Left forelimb (tissue), 1 donor: ENCODE measurements at places on chromosomes 3 and 15.

- no peak for DNase-seq
These were observed 72.1 kb upstream of the FNDC3B start for GRCh38 chr3:171967137-171967783.

- DNase-seq: no peak
These were observed 540.8 kb upstream of the SGO1 start for GRCh38 chr3:20726786-20727185.

DNA sequence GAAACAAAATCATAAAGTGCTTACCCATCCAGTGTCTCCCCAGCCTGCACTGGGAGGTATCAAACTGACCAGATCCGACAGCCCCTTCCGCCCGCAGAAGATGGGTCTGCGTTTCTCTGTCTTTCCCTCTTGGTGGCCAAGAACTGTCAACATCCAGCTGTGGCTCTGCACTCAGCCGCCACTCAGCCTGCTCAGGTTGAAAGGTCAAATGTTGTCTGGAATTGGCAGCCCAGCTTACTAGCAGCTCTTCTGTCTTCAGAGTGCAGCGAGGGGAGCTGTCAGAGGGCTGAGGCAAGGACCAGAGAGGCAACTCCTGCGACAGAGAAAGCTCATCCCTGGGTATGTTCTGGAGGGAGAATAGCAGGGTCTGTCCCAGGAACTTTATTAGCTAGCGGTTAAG, 45.4 kb downstream of the GOLGA6L2 start:
- DNase-seq: no peak

DNA sequence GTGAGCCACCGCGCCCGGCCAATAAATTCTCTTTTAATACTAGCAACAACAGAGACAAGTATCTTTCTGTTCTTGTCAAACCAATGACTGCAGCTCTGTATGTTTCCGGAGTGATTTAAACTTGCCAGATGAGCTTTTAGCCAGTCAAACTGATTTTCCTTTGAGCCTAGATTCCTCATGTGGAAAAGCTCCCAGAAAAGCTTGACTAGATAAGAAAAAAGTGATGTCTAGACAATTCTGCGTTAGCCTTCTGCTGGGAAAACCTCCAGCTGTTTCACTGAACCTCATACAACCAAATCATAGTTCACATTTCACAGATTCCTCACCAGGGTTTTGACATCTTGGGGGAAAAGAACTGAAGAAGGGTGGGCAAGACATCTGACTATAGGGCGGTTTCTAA, 78.6 kb downstream of the MAGI1 start:
- DNase-seq: no peak

- no peak for DNase-seq
These were observed 787.7 kb downstream of the MCTP2 start for GRCh38 chr15:95018888-95019545.
